ENCODE measurements at places on chromosomes 4 and X.

DNA sequence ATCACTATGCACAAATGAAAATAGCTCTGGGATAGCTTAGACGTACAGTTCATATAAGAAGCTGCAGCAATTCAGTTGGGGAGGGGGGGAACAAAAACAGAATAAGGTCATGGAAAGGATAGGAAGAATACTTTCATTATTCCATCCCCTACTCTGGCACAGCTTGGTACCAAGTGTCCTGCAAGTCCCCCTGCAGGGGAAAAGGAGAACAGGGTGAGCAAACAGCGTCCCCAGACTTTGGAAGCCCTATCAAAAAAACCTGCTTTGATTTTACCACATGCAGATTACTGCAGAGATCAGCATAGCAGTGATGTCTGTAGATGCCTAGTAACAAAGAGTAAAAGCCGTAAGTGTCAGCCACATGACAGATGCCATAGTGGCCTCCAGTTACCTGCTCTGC lies 209.4 kb upstream of the NEIL3 start:
- peak; percentile 21 for DNase-seq

GRCh38 chrX:47366041-47366722 lies 4.2 kb upstream of the ZNF157 start:
- DNase-seq, result peak; percentile 43

GRCh38 chr4:165031436-165032211 lies at the start of gene TRIM60:
TRIM60 (plus strand) TSS chr4:165031999; CDS start chr4:165040073, 8,074 bp downstream.
- DNase-seq, result no peak

DNA sequence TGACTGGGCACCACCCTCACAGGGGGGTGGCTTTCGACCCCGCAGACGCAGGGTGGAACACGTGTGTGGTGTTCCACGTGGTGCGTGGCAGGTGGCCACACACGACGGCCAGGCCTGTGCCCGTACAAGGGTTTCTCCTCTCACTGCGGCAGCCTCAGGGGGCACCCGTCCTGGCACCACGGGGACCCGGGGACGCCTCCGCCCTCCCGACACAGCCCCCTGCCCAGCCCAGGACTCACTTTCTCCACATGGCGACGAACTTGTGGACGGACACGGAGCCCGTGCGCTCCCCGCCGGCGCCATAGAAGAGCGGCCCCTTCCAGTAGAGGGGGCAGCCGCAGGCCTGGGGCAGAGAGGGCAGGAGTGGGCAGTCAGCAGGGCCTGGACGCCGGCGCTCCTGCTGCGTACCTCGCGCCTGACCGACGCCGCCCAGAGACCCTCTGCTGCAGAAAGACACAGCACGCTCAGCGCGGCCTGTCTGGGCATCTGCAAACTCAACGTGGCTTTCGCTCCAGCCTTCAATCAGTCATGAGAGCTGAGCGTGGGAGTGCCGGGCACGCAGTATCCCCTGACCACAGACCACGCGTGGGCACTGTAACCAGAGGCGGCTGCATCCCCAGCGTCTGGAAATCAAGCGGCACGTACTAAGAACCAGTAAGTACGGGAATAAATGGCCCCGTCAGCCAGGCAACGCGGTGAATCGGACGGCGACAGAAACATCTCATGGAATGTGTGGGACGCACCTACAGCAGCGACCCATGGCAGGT lies 28.9 kb upstream of the GTPBP6 start:
- no peak for DNase-seq

- DNase-seq, result no peak
These were observed 1155.5 kb upstream of the PABPC4L start for GRCh38 chr4:135357091-135357490.

- peak; percentile 15 for DNase-seq
These were observed 81.7 kb downstream of the SNCA start for GRCh38 chr4:89755220-89755619.

DNA sequence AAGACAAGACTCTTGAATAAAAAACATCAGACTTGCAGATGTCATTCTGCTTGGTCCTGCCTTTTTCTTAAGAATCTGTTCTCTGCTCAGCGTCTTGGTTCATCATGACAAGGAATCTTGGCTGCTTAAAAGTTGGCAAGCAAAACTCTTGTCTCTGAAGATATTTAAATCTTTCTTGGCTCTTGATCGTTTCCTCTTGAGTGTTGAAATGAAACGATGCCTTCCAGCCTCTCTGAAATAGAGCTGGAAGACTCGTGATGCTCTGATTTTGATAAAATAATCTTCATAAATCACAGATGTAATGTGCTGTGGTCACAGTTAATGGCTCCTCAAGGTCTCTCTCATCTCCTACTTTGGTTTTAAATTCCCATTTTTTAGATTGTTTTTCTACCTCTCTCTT lies 39.9 kb upstream of the TMEM192 start:
- no peak for DNase-seq

DNA sequence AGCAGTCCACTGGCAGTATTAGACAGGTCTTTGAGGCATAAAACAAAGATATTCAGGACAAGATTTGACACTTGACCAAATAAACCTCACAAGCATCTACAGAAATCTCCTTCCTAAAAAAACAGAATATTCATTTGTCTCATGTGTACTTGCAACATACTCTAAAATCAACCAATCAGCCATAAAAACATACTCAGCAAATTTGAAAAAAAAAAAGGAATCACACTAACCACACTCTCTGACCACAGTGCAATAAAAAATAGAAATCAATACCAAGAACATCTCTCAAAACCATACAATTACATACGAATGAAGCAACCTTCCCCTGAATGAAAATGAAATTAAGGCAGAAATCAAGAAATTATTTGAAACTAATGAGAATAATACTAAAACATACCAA lies 591.3 kb downstream of the FAM133A start:
- no peak for DNase-seq

GRCh38 chr4:2450394-2451035 lies 18.4 kb upstream of the RNF4 start:
- no peak for DNase-seq

DNA sequence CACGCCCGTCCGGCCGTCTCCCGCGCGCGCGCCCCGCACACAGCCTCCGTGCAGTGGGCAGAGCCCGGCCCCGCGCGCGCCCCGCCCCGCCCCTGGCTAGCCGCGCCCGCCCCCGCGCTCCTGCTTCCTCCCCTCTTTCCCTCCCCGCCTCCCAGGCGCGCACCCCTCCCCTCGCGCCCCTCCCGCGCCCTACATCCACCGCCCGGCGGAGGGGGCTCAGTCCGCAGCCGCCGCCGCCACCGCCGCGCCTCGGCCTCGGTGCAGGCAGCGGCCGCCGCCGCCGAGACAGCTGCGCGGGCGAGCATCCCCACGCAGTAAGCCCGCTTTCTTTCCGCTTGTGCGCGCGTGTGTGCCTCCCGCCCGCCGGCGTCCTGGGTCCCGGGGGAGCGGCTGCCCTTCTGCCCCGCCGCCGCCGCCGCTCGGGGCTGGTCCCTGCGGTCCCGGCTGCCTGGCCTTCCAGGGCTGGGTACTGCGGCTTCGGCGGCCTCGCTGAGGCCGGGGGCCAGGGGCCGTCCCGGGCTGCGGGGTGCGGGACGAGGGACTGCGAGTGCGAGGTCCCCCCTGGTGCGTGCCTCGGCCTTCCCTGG lies at the start of gene FHL1:
Gene FHL1, plus strand, starts transcription at position 219 of the 587 bp plus-strand sequence.
- DNase-seq, result peak; percentile 40

DNA sequence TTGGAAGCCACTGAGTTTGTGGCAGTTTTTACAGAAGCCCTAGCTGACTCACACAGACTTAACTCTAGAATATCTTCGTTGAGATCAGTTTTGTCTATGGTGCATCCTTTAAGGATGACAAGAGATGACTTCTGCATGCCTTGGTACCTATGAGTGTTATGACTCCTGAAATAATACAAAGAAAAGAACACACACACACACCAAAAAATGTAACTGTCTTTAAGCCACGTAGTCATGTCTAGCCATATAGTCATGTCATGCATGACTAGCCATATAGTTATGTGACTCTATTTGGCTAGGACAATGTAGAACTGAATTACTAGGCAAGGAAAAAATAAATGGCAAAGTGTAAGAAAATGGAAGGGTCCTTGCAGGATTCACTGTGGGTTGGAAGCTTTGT lies 447.8 kb downstream of the NLGN4X start:
- no peak for DNase-seq

DNA sequence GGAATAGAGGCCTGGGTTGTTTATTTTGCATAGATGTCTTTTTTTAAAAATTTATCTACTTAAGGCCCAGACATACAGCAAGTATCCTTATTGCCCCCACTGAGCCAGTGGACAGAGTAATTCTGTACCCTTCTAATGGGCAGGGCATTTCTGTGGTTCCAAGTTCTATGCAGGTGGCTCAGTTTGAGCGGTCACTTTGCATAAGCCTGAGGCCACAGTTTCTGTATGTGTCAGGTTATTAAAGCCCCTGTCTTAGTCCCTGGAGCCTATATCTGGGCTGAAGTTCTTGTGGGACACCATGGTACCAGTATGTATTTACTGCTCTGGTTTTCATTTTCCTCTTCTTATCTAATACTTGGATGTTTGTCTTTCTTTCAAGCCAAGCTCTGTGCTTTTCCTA lies 168.8 kb downstream of the MID1IP1 start:
- no peak for DNase-seq

DNA sequence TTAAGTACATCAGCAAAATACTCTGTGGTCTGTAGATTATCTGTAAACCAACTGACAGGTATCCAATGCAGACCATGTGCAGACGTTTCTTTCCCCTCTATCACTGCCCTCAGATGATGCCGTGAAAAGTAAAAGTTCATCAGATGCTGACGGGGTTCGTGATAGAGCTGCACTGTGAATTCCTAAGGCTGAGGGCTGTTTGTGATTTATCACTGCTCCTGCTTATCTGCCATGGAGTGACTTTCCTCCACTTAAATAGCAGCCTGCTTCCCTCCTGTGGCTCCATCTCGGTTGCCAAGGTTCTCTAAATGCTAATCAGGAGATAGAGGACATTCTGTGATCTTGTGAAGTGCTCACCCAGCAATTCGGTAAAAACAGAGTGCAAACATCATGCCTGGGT lies 89.3 kb upstream of the SRD5A3 start:
- no peak for DNase-seq

GRCh38 chr4:170128219-170128804 lies 38.6 kb upstream of the AADAT start:
- DNase-seq, result no peak

GRCh38 chrX:112071132-112071531 lies 11.4 kb downstream of the TRPC5 start:
- DNase-seq, result no peak

- DNase-seq, result no peak
These were observed 131.6 kb downstream of the CEP135 start for GRCh38 chr4:56080384-56080783.

- DNase-seq, result no peak
These were observed 162.0 kb downstream of the NKX6-1 start for GRCh38 chr4:84336964-84337705.

GRCh38 chrX:10199212-10199611 lies 42.4 kb downstream of the CLCN4 start:
- no peak for DNase-seq

GRCh38 chrX:110277609-110278008 lies 40.3 kb downstream of the AMMECR1 start:
- peak; percentile 33 for DNase-seq

DNA sequence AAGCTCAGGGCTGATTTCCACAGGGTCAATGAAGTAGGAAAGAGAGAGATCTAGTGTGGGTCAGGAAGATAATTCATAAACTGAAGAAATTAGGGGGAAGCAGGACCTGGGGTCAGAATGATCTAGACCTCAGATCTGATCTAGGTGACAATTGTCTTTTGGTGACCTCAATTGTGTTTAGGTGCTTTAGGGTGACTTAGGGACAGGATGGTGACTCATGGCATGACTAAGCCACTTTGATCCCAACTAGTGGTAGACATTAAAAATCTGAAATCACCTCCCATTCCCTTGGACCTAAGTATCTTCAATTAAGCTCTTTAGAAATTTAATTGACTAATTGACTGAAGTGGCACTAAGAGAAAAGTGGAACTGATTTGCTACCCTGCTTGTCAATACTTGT lies 36.7 kb upstream of the GRXCR1 start:
- peak; percentile 12 for DNase-seq

DNA sequence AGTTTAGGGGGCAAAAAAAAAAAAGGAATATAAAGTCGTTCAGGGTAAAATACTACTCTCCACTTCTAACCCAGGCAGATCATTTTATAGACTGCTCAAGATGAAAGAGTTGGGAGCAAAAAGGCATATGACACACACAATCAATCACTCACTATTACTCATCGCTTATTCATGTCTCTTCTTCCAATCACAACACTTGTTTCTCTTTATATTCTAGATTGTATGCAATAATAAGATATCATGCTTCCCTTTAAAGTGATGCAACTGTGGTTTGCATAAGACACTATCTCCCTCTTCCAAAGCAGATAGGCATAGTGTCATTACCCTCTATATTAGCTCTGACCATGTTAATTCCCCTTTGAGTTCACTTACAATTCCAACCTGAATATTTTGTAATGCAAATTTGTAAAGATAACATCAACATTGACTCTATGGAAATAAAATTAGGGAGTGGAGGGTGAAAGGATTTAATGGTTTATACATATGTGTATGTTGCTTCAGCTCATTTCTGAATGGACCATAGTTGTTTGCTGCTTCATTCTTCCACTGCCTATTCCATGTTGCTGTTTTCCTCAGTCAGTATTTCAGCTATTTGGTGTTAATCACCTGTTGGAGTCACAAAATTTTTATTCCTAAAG lies 154.9 kb upstream of the EPHA5 start:
- peak; percentile 91 for DNase-seq

DNA sequence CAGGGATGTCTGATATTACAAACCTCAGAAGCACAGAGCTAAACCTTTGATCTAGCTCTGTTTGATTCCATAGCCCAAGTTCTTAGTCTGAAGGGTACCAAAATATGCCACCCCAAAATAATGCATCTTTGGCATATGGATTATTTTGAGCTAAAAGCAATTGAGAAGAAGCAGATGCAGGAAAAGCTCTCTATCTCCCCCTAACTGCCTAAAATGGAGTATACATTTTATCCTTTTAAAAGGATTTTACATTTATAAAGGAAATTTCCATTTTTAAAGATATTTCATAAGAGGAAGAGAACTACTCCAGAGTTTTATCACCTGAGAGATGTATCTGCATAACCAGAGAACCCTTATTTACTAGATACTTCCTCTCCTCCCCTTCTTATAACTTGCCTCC lies 158.7 kb downstream of the ZNF674 start:
- DNase-seq, result peak; percentile 39

DNA sequence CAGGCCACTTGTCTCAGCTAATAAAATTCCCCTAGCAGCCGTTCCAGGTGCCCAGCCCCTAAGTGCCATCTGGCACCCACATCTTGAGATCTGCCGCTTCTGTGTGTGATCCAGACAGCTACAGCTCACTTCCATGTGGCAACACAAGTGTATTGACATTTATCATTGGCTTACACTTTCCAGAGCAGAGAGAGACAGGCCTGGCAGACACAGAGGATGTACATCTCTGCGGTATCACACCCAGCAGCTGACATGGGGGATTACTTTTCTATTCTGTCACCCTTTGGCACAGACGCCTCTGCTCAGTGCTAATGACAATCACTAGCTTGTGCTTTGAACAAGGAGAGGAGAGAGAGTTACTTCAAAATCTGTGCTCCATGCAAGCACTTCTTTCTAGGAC lies 195.9 kb downstream of the KDR start:
- DNase-seq, result no peak
